ENCODE measurements at places on chromosomes 12 and 14. TPM values are rescaled to one million over a fixed set of nuclear protein-coding genes. Genes with fewer than 3 reads are reported as not detected.

- H3K4me1 ChIP-seq = peaks cover 9% of the 10 kb centered on the region
- DNase-seq = no peak
- H3K27ac ChIP-seq = no peak overlapping the region
- no peaks in the 10 kb centered on the region for H3K36me3 ChIP-seq
- H3K27me3 ChIP-seq = peaks cover 19% of the 10 kb centered on the region
Observed at GRCh38 chr12:48901278-48901677, 24.0 kb downstream of the FKBP11 start.

- H3K36me3 ChIP-seq = peaks cover 100% of the 10 kb centered on the region
- no peak overlapping the region for H3K27ac ChIP-seq
- no peak overlapping the region for H3K4me3 ChIP-seq
- H3K4me1 ChIP-seq = no peaks in the 10 kb centered on the region
- DNase-seq = no peak
Observed at GRCh38 chr14:102027951-102028350, 58.9 kb downstream of the HSP90AA1 start.

DNA sequence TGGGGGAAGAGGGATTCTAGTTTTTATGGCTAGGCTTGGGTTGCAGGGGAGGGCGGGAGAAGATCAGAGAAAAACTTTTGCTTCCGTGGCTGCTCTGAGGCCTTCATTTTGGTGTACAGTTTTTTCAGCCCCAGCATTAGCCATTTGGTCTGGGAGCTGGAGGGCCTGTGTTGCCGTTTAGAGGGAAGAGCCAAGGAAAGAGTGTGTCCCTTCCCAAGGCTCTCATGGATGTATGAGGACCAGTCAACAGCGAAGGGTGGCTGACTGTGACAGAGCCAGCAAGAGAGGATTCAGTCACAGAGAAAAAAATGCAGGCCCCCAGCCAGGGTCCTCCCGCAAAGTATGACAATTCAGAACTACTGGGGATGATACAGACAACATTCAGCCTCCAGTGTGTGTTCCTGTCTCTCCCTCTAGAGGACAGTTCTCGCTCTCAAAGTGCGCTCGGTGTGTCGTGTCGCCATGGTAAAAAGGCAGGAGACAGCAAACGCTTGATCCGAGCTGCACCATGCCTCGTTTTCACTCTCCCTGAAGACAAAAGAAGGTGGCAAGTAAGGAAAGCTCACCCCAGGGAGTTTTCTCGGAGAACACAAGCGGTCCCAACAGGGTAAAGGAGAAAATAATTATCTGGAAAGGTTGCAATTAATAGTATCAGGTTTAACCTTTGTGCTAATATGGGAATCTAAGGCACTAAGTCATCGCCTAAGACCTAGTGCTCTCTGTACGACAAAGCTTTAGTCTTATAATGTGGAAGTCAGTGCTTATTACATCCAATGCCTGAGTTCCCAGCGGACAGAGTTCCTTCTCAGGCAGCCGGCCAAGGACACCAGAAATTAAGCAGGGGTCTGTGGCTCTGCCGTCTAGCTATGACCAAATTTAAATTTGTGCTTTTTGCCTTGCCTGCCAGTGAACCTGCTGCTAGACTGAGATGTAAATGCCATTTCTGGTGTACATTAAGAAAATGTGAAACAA lies 157.3 kb upstream of the PLXNC1 start:
- peak overlapping the region; percentile 67 for H3K27ac ChIP-seq
- H3K27me3 ChIP-seq = no peaks in the 10 kb centered on the region
- peak overlapping the region; percentile 47 for H3K4me3 ChIP-seq
- peaks cover 14% of the 10 kb centered on the region for H3K4me1 ChIP-seq
- DNase-seq = peak; percentile 39

DNA sequence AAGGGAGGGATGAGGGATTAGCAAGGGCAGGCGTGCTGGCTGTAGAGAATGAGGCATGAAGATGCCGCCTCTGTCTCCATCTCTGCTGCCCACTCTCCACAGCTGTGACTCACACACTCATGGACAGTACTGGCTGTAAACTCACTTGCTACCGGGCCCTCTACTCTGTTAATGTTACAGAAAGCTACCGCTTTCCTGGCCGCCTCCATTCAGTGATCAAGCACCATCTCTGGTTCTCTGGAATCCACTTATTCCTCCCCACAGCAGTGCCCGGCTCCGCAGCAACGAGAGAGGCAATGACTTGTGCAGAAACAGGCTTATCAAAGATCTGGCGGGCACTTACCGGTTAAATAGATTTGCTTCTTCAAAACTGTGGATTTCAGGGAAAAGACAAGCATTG lies 34.8 kb downstream of the AMN start:
- no peaks in the 10 kb centered on the region for H3K27me3 ChIP-seq
- no peak for DNase-seq
- H3K27ac ChIP-seq = no peak overlapping the region
- peaks cover 5% of the 10 kb centered on the region for H3K4me1 ChIP-seq
- H3K36me3 ChIP-seq = peaks cover 99% of the 10 kb centered on the region
- H3K4me3 ChIP-seq = no peak overlapping the region

ASPG gene
- 27.1 TPM for total RNA-seq

- H3K36me3 ChIP-seq = no peaks in the 10 kb centered on the region
- no peak for DNase-seq
- H3K27me3 ChIP-seq = no peaks in the 10 kb centered on the region
- no peak overlapping the region for H3K4me3 ChIP-seq
Observed at GRCh38 chr12:106112145-106112821, 26.5 kb downstream of the NUAK1 start.

TSPAN8 gene
- 0.41 TPM for total RNA-seq

GRCh38 chr12:117968826-117969659 lies at the start of gene KSR2:
TSS of gene KSR2 (minus strand) at chr12:117968990. CDS start at chr12:117968255, 735 bp downstream.
- H3K4me3 ChIP-seq = peak within 1 kb of the TSS; percentile 62
- no peak within 1 kb of the TSS for H3K27ac ChIP-seq
- no peak for DNase-seq
- peaks cover 7% of the 10 kb centered on the region for H3K4me1 ChIP-seq

DNA sequence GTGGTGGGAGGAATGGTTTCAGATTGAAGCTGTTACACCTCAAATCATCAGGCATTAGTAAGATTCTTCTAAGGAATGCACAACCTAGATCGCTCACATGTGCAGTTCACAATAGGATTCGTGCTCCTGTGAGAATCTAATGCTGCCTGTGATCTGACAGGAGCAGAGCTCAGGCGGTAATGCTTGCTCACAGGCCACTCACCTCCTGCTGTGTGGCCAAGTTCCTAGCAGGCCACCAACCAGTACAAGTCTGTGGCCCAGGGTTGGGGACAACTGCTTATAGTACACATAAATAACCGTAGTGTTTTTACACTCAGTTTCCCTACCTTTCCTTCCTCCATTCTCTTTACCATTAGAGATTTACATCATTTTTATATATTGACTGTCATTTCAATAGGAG lies 121.4 kb downstream of the SLCO1B3 start:
- H3K27me3 ChIP-seq = no peaks in the 10 kb centered on the region
- H3K27ac ChIP-seq = no peak overlapping the region
- no peaks in the 10 kb centered on the region for H3K4me1 ChIP-seq
- H3K4me3 ChIP-seq = no peak overlapping the region
- no peaks in the 10 kb centered on the region for H3K36me3 ChIP-seq

FOXA1 gene
- not detected for total RNA-seq

DNA sequence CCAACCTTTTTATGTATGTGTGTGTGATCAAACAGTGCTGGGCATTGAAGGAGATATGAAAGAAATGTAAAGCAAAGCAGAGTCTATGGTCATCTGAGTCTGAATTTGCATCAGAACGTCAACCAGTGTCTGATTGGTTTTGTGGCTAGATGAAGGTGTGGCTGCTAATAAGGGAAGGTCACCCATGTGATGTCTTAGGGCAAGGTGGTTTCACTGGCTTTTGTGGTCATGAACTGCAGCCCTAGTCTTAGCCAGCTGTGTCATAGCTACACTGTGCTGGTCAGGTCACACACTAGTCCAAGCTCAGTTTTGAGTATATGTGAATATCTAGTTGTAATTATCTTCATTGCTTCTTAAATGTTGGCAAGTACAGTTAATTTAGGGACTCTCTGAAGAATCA lies 105.8 kb downstream of the TGFB3 start:
- H3K4me3 ChIP-seq = no peak overlapping the region
- no peak for DNase-seq
- H3K36me3 ChIP-seq = no peaks in the 10 kb centered on the region

DNA sequence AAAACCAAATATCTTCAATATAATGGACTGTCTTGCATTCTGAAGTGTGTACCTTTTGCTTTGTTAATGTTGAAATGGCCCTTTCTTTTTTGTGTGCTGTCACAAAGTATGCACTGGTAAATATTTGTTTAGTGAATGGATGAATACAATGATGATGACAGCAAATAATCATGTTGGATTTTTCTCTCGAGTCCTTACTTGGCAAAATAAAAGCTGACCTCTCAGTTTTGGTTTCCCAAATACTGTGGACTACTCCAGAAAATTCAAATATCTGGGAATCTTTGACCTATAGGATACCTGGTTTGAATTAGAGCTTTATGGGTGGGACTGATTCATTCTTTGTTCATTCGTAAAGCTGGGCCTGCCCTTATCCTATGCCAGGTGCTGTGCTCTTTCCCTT lies 5.5 kb downstream of the UBE3B start:
- H3K27ac ChIP-seq = no peak overlapping the region
- DNase-seq = no peak
- H3K4me1 ChIP-seq = peaks cover 19% of the 10 kb centered on the region
- H3K36me3 ChIP-seq = peaks cover 51% of the 10 kb centered on the region
- no peak overlapping the region for H3K4me3 ChIP-seq

DNA sequence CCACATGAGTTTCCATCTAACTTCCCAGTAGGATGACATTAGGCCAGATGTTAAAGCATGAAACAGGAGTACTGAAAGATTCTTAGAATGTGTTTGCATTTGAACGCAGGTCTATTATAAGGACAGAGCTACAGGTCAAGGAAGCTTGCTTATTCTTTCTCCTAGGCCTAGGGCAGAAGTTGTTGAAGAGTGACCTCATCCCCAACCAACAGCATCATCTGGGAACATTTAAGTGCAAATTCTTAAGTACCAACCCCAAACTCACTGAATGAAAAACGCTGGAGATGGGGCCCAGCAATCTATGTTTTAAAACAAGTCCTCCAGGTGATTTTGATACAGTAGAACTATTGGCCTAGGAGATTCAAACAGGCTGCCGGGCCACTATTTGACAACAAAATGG lies 52.4 kb downstream of the PAPLN start:
- no peak for DNase-seq
- H3K36me3 ChIP-seq = peaks cover 74% of the 10 kb centered on the region
- no peak overlapping the region for H3K27ac ChIP-seq
- H3K27me3 ChIP-seq = no peaks in the 10 kb centered on the region
- H3K4me3 ChIP-seq = no peak overlapping the region

NUP107 gene
- total RNA-seq = 18.7 TPM

P2RX2 gene
- not detected for total RNA-seq

SLC6A15 gene
- not detected for total RNA-seq

DNA sequence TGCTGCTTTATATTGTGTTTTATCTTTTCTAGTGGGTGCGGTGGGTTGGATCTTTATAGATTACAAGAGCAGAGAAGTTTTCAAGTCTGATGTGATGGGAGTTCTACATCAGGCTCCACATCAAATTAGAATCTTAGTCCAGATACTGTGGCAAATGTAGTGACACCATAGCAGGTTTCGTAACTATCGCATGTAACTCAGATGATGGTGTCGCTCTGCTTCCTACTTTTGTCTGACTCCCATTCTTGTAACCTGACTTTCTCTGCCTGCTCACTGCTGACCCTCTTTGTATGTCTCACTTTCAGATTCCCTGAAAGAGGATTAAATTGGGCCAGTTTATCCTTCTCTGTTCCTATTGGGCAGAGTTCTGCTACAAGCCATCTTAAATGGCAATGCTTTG lies 22.8 kb upstream of the FBXO34 start:
- H3K4me1 ChIP-seq = no peaks in the 10 kb centered on the region
- H3K4me3 ChIP-seq = no peak overlapping the region
- no peaks in the 10 kb centered on the region for H3K36me3 ChIP-seq
- H3K27ac ChIP-seq = no peak overlapping the region
- DNase-seq = no peak

DNA sequence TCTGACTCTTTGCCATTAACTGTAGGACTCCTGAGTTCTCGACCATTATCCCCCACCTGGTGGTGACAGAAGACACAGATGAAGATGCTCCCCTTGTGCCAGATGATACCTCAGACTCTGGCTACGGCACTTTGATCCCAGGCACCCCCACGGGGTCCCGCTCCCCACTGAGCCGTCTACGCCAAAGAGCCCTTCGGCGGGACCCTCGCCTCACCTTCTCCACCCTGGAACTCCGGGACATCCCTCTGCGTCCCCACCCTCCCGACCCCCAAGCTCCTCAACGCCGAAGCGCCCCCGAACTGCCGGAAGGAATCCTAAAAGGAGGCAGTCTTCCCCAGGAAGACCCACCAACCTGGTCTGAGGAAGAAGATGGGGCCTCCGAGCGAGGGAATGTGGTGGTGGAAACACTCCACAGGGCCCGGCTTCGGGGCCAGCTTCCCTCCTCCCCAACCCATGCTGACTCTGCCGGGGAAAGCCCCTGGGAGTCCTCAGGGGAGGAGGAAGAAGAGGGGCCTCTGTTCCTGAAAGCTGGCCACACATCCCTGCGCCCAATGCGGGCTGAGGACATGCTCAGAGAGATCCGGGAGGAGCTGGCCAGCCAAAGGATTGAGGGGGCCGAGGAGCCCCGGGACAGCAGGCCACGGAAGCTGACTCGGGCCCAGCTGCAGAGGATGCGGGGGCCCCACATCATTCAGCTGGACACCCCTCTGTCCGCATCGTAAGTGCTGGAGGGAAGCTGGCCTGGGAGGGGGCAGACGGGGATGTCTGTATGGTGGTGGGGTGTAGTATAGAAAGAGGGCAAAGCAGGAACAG lies 14.4 kb downstream of the TNFRSF1A start:
- H3K4me1 ChIP-seq = peaks cover 78% of the 10 kb centered on the region
- no peak for DNase-seq
- H3K4me3 ChIP-seq = peak overlapping the region; percentile 2
- peaks cover 46% of the 10 kb centered on the region for H3K36me3 ChIP-seq
- H3K27me3 ChIP-seq = no peaks in the 10 kb centered on the region

HHIPL1 gene
- total RNA-seq = 1.2 TPM

DNA sequence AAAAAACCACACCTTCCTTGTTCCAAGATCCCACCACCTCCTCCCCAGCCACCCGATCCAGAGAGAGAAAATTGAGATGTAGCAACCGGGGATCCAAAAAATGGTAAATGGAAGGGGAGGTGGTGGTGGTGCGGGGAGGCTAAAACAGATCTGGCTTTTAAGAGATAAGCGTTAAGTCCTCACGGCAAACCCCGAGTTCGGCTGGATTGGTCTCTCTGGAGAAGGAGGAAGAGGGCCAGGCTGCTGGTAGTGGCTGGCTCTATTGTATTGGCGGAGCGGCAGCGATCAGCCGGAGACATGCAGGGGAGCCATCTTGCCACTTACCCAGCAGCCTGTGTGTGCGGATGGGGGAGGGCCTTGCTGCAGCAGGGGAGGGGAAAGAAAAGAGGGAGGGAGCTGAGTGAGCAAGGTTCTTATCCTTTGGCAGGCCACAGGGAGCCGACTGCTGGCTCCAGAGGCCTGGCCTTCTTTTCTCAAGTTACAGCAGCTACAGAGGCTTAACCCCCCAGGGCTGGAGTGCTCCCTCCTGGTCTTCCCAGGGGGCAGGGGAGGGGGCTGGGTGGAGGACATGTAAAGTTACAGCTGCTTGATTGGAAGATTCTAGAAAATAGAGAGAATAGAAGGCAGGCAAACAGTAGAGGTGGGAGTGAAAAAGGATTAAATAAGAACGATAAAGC lies 14.1 kb upstream of the CDH24 start:
- peak overlapping the region; percentile 81 for H3K27ac ChIP-seq
- no peaks in the 10 kb centered on the region for H3K27me3 ChIP-seq
- H3K4me3 ChIP-seq = peak overlapping the region; percentile 70
- peaks cover 57% of the 10 kb centered on the region for H3K4me1 ChIP-seq
- peak; percentile 83 for DNase-seq

- no peak overlapping the region for H3K4me3 ChIP-seq
- peaks cover 95% of the 10 kb centered on the region for H3K4me1 ChIP-seq
- no peaks in the 10 kb centered on the region for H3K27me3 ChIP-seq
- no peaks in the 10 kb centered on the region for H3K36me3 ChIP-seq
Observed at GRCh38 chr14:22481546-22481945, 107.5 kb downstream of the DAD1 start.

Data from left ventricle myocardium inferior (tissue), 1 donor.